ENCODE measurements at places on chromosomes 12 and 14.

GRCh38 chr12:56565510-56566101 is 44.0 kb downstream of the RBMS2 start:
- no peak for DNase-seq

DNA sequence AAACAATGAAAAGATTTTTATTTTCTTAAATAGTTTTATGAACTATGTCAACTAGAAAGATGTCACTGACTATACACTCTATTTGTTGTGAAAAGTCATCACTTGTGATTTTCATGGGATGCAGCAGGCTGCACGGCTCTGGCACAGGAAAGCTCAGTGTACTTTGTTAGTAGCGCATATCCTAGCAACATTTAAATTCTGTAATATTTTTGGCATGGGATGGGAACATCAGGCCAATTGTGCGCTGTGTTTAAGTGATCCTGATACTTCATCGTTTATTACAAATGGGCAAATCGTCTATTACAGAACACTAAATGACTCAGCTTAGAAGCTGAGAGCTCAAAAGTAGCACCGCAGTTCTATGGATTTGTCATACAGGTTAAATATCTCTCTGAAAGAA is 60.7 kb upstream of the SAV1 start:
- no peak for DNase-seq

DNA sequence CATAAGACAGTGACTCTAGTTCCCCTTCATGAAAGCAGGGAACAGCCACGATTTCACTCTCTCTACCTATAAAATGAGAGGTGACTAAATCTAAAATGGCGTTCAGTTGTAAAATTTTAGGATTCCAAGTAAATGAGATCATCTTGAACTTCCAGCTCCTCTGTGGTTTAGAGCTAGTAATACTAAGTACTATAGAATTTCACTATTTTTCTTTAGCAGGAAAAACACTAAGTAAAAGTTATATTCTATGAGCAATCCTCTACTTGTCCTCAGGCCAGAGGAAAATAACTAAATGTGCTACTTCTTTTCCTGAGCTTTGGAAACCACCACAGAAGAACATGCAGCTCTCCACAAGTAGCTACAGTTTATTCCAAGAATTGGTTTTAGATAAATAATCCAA is 55.6 kb downstream of the NIN start:
- DNase-seq: no peak

GRCh38 chr14:74140374-74140850 is 55.7 kb downstream of the LIN52 start:
- peak; percentile 92 for DNase-seq

DNA sequence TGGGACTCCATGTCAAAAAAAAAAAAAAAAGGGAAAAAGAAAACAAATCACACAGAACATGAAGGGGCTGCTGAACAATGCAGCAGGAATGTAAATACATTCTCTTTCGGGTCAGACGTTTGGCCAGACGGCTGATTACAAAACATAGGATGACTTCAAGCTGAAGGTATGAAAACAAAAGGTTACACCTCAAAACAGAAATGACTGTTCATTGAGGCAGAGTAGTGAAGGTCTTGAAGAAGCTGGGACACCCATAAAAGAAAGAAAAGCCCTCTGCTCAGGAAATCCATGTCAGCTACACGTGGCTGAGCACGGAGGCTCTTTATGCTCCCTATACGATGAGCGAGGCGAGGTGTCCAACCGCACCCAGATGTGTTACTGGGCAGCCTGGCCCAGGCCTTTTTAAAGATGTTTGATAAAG is 37.7 kb downstream of the FGD4 start:
- no peak for DNase-seq

- no peak for DNase-seq
Measured at GRCh38 chr12:59858508-59859170, 262.8 kb downstream of the SLC16A7 start.

Data from NCI-H1436 (cell line).